ENCODE measurements at places on chromosomes 12 and 14.

DNA sequence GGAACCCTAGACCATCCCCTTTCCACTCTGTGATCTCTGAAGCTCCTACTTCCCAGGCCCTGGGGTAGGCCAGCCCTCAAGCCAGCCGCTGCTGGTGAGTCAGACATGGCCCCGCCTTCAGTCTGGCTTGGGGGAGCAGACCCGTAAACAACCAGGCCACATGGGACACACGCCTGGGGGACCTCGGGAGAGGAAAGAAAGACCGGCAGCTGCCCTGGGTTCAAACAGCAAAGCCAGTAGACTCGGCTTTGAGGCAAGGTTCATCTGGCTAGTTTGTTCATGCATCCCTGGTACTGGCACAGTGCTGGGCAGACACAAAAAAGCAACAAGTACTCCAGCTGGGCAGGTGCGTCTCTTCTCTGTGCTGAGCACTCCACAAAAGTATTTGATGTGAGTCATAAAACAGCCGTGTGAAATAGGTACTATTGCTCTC is 101.9 kb downstream of the SETD3 start:
- no peak for DNase-seq

DNA sequence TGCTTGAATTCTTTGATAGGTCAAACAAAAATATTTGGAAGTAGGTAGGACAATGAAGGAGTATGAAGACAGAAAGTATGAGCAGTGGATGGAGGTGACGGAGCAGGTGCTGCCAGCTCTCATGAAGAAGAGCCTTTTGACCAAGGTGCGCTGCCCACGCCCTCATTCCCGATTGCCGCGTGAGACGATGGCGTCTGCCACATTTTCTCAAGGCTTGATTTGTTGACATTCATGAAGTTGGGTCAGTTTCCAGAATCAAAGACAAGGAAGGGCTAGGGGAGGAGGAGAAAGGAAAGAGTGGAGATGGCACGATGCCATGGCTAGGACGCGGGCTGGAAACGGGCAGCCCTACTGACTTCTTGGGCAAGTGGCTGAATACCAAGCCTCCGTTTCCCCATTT is 37.1 kb downstream of the DNAH10 start:
- no peak for DNase-seq

- DNase-seq, result no peak
Measured at GRCh38 chr14:60621386-60621785, 27.9 kb downstream of the SIX1 start.

GRCh38 chr12:41919526-41920261 is 225.0 kb downstream of the GXYLT1 start:
- no peak for DNase-seq

- no peak for DNase-seq
Measured at GRCh38 chr14:36339816-36340215, 19.4 kb upstream of the MBIP start.

DNA sequence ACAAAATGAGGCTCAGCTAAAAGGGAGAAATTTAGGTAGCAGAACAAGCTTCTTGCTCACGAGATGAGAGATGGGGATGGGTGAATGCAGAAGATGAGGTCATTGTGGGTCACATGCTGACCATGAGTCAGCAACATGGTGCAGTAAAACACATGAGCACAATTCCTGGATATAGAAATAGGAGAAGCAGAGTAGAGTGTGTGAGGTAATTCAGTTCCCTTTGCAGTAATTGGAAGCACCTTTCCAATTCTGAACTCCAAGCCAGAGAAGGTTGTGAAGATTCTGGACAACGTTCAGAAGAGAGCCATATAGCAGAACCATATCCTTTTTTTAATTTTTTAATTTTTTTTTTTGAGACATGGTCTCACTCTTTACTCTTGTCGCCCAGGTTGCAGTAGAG is 62.0 kb upstream of the LMNTD1 start:
- DNase-seq, result no peak

DNA sequence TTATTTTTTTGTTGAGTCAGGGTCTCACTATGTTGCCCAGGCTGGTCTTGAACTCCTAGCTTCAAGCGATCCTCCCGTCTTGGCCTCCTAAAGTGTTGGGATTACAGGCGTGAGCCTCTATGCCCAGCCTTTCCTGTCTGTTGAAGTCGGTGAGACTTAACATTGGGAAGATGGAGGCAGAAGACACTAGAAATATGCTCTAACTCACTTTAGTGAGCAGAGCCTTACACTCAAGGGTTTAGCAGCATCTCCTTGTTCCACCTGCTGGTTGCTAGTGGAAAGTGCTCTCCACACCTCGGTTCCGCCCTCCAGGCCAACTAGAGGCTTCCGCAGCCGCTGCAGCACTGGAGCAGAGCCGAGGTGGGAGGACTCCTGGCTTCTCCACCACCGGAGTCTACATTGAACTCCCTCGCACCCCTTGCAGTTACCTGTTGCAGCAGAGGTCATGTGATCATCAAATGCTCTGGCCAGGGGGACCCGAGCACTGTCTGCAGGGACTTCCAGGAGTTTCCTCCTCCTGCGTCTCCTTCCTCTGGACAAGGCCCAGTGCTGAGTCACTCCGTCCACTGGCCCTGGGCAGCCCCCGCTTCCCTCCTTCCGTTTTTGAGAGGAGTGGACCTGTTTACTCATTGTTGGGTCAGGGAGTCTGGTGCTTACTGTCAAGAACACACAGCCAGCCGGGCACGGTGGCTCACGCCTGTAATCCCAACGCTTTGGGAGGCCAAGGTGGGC is 9.4 kb upstream of the HVCN1 start:
- peak; percentile 59 for DNase-seq

DNA sequence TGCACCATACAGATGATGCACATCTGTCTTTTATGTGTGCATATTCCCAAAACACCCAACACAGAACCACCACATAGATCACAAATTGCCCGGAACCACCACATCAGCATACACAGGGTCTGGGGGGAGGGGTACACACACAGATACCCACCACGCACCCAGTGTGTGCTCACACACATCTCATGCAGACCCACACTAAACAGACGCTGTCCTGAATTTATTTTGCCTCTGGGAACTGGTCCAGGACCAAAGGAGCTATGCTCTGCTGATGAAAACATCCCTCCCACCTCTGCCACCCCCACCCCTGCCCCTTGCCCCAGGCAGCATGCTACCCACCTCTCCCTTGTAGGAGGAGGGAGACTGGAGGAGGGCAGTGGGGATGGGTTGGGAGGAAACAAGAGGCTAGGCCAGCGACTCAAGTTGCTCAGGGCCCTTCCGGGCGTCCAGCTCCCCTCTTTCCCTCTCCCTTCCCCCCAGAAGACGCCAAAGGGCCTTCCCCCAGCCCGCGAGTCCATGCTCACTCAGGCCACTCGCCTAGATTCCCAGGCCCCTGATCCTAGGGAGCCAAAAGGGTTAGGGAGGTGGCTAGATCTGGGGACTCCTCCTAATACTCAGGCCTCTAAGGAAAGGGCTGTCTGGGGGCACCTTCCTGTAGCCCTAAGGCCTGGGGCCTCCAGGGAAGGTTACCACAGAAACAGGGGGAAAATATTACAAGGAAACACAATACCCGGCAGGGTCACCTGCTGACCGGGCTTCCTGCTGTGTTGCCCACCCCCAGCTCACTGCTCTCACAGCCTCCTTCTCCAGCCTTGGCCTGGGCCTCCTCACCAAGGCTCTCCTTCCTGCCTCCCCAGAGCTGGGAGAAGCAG is 3.1 kb downstream of the HDAC7 start:
- DNase-seq, result no peak

DNA sequence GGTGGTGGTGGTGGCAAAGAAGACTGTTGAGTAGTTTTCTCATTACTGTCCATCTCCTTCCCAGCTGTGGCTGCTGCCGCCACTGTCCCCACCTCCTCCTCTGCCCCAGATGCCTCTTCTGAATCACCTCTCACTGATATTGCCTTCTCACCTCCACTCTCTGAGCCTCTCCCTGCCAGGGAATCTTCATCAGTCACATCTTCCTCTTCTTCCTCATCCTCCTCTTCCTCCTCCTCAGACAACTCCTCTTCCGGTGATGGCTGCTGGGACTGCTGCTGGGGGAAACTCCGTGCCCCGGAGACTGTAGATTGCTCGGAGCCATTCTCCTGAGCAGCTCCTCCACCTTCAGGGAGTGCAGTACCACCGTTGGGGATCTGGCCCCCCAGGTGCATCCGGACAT is 2.9 kb downstream of the SALL2 start:
- no peak for DNase-seq

GRCh38 chr14:34482463-34482862 is 20.4 kb upstream of the SPTSSA start:
- no peak for DNase-seq

- DNase-seq, result no peak
Measured at GRCh38 chr12:28683366-28683765, 465.7 kb upstream of the FAR2 start.

DNA sequence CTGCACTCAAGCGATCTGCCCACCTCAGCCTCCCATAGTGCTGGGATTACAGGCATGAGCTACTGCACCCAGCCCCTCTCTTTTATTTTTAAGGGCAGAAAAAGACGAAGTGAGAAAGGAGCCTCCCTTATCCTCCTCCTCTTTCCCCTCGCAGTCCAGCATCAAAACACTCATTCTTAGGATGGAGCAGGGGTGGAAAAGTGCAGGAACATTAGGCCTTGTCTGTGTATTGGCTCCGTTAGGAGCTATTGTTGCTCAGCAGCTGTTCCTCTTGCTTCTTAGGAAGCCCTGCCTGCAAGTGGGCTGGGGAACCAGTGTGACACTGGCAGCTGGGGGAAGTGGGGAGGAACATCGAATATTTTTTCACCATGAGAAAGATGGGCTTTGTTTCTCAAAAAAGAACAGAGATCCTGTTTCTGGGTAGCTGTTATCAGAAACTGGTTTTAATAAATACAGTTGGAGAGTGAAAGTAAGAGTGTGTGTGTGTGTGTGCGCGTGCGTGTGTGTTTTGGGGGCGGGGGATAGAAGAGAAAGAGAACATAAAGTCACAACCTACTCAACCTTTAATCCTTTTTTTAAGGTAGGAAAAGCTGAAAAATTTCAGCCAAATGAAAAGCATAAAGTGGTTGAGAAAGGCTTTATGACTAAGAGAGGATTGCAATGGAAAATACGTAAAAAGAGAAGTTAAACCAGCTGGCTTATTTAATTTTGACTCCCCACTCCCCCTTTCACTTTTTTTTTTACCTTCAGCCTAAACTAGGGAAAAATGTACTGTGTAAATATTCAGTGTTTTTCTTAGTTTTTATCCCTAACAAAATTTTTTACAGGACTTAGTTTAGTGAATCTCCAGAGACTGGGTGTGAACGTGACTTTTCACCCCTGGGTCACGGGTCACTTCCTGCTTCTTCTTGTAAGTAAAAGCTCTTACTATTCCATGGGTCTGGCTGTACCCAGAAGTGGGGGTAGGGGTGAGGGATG is 197.2 kb upstream of the PLEKHG7 start:
- no peak for DNase-seq

DNA sequence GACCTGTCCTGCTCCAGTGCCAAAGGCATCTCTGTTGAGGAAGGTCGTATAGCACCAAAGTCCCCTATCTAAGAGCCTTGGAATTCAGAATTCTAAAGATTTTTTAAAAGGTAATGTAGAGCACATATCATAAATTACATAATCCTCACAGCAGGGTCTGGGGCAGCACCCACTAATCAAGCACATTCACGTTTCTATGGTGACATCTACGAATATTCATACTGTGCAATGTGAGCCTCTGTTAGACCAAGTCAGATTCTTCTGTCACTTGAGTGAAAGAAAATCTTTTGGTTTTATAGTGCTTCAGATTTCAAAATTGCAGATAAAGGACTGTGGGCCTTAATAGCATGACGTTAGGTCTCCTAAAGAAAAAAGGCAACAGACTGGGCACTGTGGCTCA is 13.1 kb upstream of the TMEM229B start:
- no peak for DNase-seq

DNA sequence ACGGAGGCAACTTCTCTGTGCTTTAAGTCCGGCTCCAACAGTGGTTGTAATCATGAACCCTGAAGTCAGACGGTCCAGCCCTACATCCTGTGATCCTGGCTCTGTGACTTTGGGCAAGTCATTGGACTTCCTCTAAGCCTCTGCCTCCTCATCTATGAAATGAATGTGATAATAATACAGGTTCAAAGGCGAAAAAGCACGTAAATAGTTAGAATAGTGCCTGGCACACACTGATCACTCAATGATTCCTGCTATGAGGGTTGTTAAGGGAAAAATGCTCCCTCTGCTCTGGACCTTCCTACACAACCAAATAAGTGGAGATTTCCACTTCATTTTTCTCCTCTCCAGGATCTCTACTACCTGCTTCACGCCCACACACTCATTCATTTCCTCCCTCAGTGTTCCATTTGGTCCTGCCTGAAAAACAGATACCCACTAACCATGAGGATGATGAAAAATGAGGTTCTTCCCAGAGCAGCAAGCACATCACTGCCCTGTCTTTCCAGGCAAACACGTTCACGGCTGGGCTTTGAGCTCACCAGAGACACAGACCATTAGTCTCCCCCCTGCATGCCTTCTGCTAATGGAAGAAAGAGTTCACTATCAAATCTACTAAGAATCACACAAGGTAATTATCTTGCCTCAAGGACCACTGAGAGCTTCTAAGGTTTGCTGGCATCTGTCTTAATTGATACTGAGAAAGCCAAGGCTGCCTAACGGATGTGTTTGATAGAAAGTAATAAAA is 13.2 kb downstream of the NUAK1 start:
- no peak for DNase-seq

DNA sequence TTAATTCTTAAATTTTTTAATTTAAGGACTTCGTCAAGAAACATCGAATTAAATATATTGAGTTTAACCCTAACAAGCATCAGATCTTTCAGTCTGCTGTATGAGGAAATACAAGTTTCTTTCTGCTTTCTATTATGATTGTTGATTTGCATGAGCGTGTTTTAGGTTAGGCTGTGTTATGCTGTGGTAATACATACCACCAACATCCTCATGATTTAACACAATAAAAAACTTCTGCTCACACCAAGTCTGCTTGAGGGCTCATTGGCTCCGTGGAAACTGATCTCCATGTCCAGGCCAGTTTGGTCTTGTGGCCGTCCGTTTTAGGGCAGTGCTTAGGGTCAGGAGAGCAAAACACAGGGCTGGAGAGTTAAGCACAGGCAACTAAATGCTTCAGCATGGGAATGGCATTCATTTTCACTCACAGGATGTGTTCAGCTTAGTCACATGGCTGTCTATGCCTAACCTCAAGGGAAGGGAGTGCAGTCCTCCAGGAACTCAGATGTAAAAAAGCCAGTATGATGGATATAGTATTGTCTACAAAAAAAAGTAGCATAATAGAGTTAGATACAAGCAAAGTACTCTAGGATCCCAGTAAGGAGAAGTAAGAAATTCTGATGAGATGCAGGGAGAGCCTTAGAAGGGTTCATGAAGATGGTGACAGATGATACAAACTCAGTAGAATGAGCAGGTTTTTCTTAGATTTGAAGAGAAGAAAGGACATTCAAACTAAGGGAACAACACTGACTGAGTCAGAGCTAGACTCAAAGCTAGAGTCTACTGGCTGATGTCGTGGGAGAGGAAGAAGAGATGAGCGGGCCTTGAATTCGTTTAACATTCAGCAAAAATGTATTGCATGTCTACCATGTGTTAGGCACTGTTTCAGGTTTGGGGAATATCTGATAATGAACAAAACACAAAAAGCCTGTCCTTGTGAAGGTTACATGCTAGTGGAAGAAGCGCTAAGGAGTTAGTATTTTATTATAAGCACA is 16.3 kb downstream of the MARK3 start:
- no peak for DNase-seq

GRCh38 chr12:98123021-98123461 is 392.3 kb upstream of the TMPO start:
- no peak for DNase-seq

All from NCI-H446 (cell line).